ENCODE measurements at places on chromosomes 4 and X.

- DNase-seq = no peak
Measured at GRCh38 chrX:23908219-23909004, 606 bp downstream of the CXorf58 start.

- DNase-seq = no peak
Measured at GRCh38 chr4:104976262-104976661, 170.4 kb upstream of the TET2 start.

DNA sequence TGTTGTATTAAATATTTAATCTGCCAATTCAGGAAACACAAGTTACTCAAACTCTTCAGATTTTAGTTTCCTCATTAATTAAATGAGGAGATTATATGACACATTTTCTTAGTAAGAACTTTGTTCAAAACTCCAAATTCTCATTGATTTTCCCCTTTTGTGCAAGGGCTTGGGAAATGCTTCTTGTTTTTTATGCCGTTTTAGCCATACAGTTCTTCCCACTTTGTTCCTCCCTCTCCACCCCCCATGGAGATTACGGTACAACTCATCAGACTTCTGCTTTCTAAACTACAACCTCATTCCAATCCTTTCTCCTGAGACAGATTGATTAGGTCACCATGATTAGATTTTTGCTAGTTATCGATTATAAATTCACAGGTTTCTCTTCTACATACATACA is 10.9 kb upstream of the BBS7 start:
- DNase-seq = no peak

- DNase-seq = no peak
Measured at GRCh38 chrX:4710618-4711433, 997.4 kb upstream of the PRKX start.

DNA sequence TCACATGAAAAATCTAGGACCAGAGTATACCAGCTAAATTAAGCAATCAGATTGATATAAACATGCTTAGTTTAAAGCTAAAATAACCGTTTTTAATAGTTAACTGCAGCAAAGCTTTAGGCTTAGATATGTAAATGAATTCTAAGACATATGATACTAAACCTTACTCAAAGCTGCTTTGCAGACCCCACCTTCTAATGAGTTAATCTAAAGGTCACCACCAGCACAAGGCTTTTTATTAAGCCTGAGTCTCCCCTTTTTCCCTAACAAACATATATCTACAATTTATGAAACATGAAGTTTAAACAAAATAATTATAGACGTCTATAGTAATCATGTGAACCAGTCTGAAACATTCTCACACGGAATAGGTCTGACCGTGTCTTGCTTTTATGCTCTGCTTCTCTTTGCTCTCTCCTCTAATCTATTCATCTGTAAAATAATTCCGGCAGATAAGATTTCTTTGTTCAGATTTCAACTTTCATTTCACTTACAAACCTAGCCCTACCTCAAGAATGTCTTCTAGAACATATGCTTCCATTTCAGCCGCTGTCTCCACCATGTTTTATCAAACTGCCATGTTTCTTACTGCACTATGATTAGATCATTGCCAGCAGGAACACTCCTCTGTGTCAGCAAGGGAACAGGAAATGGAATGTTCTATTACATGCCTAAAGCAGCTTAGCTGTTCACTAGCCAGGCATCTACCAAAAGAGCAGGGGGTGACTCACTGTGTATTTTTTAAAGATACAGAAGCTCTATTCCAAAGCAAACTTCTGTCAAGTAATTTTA is 35.9 kb downstream of the ANKRD17 start:
- peak; percentile 79 for DNase-seq

GRCh38 chr4:124945422-124945821 is 232.9 kb upstream of the ANKRD50 start:
- no peak for DNase-seq

- DNase-seq = no peak
Measured at GRCh38 chr4:24382381-24382780, 202.0 kb downstream of the DHX15 start.

DNA sequence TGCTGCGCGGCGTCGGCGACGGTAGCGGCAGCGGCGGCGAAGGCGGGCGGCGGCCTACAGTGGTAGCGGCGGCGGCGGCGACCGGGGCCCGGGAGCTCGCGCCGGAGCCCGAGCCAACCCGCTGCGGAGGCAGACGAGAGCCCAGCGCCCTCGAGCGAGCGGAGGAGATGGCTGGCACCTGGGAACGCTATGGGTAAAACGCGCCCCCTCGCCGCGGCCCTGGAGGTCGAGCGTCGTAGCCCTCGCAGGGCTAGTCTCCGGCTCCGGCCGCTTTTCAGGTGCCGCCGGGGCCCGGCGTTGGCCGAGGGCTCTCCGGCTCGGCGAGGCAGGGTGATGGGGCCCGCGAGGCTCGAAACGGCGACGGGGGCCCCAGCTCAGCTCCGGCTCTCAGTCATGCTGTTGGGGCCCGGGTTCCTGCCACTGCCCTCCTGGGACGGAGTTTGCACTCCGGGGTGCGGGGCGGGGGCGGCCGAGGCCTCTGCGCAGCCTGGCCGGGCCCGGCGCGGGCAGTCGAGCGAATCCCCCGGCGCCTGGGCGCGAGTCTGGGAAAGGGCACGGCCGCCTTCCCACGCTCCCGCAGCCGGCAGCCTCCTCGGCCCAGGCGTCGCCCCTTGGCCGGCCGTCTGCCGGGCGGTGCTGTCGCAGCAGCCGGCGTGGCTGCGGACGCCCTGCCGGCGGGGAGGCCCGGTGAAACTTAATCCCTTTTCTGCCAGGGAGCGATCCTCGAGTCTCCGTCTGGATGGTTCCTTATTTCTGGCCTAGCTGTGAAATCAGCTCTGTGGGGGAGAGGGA is 768 bp downstream of the MID2 start:
- peak; percentile 16 for DNase-seq

DNA sequence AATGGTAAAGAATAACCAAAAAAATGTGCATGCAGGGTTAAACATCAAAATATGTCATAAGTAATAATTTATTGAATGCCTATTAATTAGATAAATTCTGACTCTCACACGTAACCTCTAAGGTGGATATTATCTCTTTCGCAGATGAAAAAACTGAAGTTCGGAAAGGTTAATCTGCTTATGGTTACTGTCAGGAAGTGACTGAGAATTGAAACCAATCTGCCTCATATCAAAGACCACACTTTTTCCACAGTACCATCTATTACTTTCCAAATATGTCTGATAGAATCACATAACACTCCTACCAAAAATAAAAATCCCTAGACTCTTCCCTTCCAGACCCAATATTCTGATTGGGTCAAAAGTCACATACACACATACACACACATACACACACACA is 6.2 kb downstream of the CHIC2 start:
- DNase-seq = peak; percentile 11

GRCh38 chr4:71882113-71882841 is 98.4 kb upstream of the GC start:
- DNase-seq = no peak

DNA sequence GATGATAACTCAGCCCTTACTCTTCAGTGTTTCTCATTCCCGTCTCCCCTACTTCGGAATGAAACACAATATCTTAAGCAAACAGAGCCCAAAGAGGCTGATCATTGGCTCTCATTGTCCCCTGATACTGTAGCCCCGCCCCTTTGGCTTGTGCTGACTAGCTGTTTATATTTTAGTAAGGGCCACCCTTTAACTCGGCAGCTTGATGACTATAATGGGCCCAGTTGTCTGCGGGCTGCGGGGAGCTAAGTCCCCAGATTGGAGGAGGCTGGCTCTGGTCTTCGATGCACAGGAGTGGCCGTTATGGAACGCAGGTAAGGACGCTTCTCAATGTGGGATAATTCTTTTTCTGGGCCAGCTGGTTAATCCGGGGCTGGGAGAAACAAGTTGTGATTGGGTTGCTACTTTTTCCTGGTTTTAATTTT is at the start of gene TRIM2:
Gene TRIM2 (plus strand): TSS at position 197 of the 425 bp plus-strand sequence. CDS start 88 bp downstream, at position 285.
- DNase-seq = no peak

GRCh38 chr4:604131-604530 is 21.2 kb upstream of the PDE6B start:
- no peak for DNase-seq

DNA sequence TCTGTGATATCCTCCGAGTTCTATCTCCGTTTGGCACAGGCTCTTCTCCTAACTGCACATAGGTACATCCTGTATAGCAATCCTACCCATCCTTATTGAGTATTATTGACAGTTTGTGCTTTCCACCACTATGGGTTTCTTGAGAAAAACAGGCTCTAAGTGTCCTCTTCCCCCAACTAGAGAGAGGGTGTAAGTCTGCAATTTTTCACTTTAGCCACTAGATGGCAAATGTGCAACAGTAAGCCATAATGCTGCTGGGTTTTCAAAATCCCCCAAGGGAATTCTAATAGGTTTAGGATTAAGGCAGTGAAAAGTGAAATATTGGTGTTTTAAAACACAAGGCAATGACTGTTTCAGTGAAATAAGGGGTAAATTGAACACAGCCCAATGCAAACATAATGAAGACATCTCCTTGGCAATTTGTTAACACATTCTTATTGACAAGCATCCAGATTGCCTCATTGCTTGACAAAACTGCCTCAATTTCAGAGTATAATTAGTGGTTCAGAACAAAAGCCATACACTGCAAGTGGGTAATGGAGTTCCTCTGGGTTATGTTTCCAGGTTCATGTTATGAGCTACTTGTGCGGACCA is 239.0 kb upstream of the HTR2C start:
- DNase-seq = no peak

GRCh38 chr4:105061136-105061696 is 85.5 kb upstream of the TET2 start:
- peak; percentile 32 for DNase-seq

DNA sequence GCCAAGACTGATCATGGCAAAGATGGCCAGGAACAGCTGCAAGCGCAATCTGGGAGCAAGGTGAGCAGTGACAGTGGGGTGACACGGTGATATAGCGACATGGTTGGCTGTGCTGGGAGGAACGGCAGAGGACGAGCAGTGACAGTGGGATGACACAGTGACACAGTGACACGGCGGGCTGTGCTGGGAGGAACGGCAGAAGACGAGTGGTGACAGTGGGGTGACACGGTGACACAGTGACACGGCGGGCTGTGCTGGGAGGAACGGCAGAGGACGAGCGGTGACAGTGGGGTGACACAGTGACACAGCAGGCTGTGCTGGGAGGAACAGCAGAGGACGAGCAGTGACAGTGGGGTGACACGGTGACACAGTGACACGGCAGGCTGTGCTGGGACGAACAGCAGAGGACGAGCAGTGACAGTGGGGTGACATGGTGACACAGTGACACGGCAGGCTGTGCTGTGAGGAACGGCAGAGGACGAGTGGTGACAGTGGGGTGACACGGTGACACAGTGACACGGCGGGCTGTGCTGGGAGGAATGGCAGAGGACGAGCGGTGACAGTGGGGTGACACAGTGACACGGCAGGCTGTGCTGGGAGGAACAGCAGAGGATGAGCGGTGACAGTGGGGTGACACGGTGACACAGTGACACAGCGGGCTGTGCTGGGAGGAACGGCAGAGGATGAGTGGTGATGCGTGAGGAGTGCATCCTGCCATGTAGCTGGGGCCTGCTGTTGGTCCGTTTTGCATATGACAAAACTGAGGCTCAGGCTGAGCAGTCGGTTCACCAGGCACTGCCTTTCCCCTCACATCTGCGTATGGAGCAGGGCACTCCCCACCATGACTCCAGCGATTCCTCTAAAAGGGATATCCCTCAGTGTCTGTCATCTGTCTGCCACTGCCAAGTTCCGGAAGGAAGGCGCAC is 36.0 kb upstream of the MXD4 start:
- DNase-seq = no peak

DNA sequence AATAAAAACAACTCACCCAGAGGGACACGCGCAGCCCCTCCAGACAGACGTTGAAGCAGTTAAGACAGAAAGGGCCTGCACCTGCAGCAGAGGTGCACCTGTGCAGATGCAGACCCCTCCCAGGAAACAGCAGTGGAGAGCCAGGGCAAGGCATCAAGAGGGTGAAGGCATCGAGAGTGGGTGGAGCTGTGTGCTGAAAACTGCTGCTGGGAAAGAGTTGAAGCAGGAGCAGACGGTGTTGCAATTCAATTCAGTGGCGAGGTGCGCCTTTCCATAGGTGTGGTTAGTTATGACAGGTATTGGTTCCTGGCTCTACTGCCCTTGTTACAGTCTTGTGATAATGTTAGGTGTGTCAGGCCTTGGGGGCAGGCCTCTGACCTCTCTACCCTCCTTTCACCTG is 16.7 kb downstream of the LETM1 start:
- no peak for DNase-seq

DNA sequence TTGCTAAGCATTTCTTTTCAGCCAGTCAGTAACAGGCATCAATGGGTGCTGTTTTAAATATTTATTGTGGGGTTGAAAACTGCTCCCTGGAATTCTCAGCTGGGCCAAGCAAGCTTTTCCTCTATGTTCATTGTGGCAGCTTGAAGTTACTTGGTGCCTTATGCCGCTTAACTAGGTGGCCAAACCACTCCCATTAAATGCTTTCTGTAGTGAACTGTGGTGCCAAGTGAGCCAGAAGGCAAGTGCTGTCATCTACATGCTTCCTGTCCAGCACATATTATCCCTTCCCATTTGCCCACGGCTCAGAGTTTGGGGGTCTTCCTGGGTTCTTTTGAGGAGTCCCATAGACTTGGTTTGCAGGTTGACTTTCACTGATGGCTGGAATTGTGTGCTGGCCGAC is 64.8 kb downstream of the TAB3 start:
- DNase-seq = no peak

- no peak for DNase-seq
Measured at GRCh38 chr4:20279381-20279780, 27.7 kb downstream of the SLIT2 start.

- DNase-seq = no peak
Measured at GRCh38 chr4:4526401-4526800, 15.4 kb downstream of the STX18 start.

DNA sequence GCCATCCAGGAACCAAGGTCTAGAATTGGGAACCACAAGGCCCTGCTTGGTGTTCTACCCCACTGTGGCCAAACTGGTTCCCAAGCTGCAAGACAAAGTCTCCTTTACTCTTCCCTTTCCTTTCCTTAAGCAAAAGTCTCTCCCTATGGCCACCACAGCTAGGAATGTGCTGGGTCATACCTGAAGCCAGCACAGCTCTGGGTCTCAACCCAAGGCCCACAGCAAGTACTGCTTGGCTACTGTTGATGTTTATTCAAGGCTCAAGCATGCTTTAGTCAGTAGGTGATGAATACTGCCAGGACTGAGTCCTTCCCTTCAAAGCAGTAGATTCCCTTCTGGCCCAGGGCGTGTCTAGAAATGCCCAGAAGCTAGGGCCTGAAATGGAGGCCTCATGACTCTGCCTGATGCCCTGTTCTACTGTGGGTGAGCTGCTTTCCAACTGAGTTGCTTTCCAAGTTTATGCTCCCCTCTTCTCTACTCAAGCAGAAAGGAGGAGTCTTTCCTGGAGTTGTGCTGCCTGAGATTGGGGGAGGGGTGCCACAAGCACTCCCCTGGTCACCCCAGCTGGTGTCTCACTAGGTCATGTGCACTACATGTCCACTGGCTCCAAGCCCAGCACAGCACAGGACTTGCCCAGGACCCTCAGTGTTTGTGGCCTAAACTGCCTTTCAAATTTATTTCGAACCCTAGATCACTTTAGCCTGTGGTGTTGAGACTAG is 44.9 kb downstream of the STAP1 start:
- no peak for DNase-seq

GRCh38 chr4:118775405-118775804 is 60.5 kb downstream of the SEC24D start:
- DNase-seq = no peak

GRCh38 chr4:79370026-79370425 is 38.0 kb downstream of the GK2 start:
- DNase-seq = no peak

Data from CD4-positive, alpha-beta T cell treated with Interleukin-6 at 100 ng/mL for 8 hours (primary cell).